ENCODE measurements at places on chromosomes 7 and 10. TPM values are rescaled to one million over a fixed set of nuclear protein-coding genes. Genes with fewer than 3 reads are reported as not detected.

SPDYE18 gene
- total RNA-seq = 1.4 TPM

TMEM229A gene
- total RNA-seq = 1.1 TPM

HK1 gene
- total RNA-seq = 49.7 TPM

SHH gene
- 2.1 TPM for total RNA-seq

AQP1 gene
- 43.4 TPM for total RNA-seq

MBLAC1 gene
- 3.5 TPM for total RNA-seq

ENO4 gene
- total RNA-seq = 0.18 TPM

RPEL1 gene
- total RNA-seq = not detected

COPS6 gene
- total RNA-seq = 101 TPM

GNAT3 gene
- not detected for total RNA-seq

DNA sequence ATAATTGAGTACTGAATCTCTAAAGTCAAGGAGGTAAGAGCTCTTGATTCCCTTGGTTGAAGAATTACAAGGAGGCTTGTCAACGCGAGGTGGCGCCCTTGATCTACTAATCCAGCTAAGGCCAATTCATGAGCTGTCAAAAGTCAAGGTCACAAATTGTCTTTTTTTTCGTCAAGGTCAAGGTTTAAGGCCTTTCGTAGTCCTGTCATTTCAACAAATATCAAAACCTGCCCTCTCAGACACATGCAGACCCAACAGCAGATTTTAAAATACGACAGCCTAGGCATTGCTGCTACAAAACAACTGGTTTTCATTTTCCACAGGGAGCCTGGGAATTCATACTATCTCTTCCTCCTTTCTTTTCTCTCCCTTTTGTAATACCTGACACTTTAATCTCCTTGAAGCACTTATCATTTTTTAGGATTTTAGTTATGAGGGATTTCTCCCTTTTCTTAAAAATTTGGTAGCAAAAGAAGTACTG, 3.6 kb downstream of the HOXA13 start:
- DNase-seq = peak; percentile 77
- peaks cover 96% of the 10 kb centered on the region for H3K27me3 ChIP-seq
- H3K4me1 ChIP-seq = peaks cover 23% of the 10 kb centered on the region

GRCh38 chr10:114499630-114500190, 95.4 kb upstream of the AFAP1L2 start:
- no peak overlapping the region for H3K27ac ChIP-seq
- DNase-seq = no peak
- no peak overlapping the region for H3K4me3 ChIP-seq
- peaks cover 14% of the 10 kb centered on the region for H3K36me3 ChIP-seq

DNA sequence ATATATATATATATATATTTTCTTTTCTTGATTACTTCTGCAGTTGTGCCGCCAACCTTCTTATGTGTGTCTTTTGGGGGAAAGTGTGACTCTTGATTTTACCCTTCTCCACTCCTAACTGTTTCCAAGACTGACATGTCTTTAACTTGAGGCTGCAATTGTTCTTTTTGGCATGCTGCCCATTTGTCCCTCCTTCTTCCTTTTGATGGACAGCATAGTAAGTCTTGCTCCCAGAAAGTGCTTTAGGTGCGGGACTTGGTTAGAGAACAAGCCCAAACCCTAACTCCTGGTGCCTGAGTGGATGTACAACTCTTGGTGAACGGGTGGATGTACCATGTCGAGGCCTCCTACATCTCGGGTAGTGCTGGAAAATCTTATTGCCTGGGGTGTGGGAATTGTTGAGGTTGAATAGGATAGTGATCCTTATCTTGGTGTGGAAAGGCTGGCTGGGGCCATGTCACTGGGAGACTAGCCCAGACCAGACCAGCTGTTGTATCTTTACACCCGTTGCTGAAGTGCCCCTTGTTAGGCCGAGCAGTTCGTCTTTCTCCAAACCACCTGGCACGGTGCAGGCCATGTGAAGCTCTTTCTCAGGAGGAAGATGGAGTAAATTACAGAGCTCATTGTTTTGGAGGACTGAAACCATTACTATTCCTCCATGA, 16.3 kb downstream of the TCF7L2 start:
- no peak for DNase-seq
- no peaks in the 10 kb centered on the region for H3K36me3 ChIP-seq
- H3K27ac ChIP-seq = no peak overlapping the region
- H3K4me3 ChIP-seq = no peak overlapping the region
- H3K27me3 ChIP-seq = no peaks in the 10 kb centered on the region

DNA sequence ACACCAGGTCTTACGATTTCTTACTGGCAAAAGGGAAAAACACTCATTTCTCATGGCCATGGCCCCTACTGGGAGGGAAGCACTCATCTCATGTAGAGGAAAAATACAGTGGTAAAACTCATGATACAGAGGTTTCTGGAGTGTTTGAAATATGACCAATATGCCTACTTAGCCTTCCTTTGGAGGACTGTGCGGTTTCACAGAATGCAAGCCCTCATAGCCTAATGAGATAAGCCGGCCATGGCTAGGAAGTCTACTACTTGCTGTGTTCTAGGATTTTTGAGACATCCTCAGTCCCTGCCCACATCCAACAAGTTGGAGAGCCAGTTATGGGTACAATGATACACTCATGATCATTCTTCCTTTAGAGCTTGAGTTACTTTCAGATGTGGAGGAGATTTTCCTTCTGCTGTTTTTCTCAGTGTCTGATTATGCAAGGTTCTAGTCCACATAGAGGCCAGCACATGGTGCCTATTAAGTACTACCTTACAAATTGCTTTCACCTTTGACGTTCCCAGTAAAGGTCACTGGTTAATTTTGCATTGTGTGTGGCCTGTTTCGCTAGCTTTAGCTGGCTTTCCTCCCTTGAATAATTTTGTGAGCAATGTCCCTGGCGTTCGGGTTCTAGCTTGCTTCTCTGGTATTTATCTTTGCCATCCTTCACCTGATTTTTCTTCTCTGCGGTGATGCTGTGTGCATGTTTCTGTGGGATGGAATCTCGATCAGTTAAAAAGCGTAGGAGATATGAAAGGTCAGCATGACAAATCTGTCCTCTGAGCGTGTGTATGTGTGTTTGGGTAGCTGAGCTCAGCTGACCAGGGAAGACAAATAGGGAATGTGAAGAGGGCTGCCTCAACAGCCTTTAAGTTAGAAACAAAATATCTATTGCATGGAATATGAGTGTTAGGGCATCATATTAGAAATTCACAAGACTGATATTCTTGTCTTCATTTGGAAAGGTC, 295.4 kb downstream of the LRMDA start:
- no peaks in the 10 kb centered on the region for H3K36me3 ChIP-seq
- no peak overlapping the region for H3K4me3 ChIP-seq
- no peaks in the 10 kb centered on the region for H3K27me3 ChIP-seq
- peak overlapping the region; percentile 1 for H3K27ac ChIP-seq
- no peaks in the 10 kb centered on the region for H3K4me1 ChIP-seq
- DNase-seq = no peak

- no peaks in the 10 kb centered on the region for H3K36me3 ChIP-seq
- H3K4me1 ChIP-seq = peaks cover 24% of the 10 kb centered on the region
- no peak overlapping the region for H3K27ac ChIP-seq
- H3K4me3 ChIP-seq = no peak overlapping the region
- no peaks in the 10 kb centered on the region for H3K27me3 ChIP-seq
Measured at GRCh38 chr10:124107072-124107471, 13.7 kb upstream of the CHST15 start.

DNA sequence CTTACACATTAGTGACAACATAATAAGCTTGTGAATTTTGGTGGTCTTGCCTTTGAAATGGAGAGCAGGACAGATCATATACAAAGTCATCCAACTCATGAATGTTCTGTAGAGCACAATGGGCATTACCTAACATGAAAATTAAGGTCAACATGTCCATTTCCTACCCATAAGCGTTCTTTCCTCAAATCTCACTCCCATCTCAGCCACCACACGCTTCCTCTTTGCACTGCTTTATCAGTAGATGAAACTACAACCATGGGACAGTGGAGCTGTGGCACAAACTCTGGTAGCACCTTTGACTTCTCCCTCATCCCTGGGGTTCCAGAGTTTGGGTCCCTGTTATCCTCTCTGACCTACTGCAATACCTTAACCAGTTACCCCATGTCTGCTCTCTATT, 2.2 kb downstream of the PON2 start:
- no peak for DNase-seq
- peaks cover 32% of the 10 kb centered on the region for H3K4me1 ChIP-seq
- H3K4me3 ChIP-seq = no peak overlapping the region
- no peaks in the 10 kb centered on the region for H3K36me3 ChIP-seq
- no peaks in the 10 kb centered on the region for H3K27me3 ChIP-seq
- H3K27ac ChIP-seq = no peak overlapping the region

- no peak overlapping the region for H3K4me3 ChIP-seq
- no peaks in the 10 kb centered on the region for H3K4me1 ChIP-seq
- H3K27ac ChIP-seq = no peak overlapping the region
- no peaks in the 10 kb centered on the region for H3K36me3 ChIP-seq
Measured at GRCh38 chr10:13924040-13924725, 337.4 kb downstream of the PRPF18 start.

DNA sequence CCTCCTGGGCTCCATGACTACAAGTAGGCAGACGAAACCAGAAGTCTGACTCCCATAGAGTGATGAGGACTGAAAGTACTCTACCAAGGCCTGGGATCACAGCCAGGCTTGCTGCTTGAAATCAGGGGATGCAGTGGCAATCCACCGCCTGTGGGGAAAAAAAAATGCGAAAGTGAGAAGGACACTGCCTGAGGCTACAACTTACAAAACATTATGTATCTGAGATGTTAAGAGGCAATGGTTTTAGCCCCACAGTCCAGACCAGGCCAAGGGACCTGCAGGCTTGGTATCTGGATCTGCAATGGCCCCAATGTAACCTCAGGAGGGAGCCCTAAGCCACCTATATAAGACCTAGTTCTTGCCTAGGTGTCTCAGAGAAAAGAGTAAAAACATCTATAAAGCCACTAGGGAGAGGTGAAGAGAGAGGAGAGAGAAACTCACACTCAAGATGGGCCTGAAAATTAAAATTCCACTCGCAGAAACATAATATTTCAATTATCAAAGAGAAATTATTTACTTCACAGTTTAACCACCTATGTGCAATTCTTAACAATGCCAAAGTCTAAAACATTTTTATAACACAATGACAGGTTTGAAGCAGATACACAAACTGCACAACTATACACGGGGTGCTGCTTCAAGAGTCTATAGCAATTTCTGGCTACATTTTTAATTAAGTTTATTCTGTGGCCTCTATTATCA, 13.9 kb downstream of the DNAJC1 start:
- H3K27ac ChIP-seq = no peak overlapping the region
- DNase-seq = peak; percentile 51
- H3K27me3 ChIP-seq = no peaks in the 10 kb centered on the region
- no peaks in the 10 kb centered on the region for H3K36me3 ChIP-seq

GRCh38 chr7:104943502-104944343, 70.3 kb upstream of the KMT2E start:
- peak; percentile 82 for DNase-seq
- no peaks in the 10 kb centered on the region for H3K36me3 ChIP-seq
- H3K4me1 ChIP-seq = peaks cover 32% of the 10 kb centered on the region
- H3K4me3 ChIP-seq = no peak overlapping the region
- no peaks in the 10 kb centered on the region for H3K27me3 ChIP-seq

DNA sequence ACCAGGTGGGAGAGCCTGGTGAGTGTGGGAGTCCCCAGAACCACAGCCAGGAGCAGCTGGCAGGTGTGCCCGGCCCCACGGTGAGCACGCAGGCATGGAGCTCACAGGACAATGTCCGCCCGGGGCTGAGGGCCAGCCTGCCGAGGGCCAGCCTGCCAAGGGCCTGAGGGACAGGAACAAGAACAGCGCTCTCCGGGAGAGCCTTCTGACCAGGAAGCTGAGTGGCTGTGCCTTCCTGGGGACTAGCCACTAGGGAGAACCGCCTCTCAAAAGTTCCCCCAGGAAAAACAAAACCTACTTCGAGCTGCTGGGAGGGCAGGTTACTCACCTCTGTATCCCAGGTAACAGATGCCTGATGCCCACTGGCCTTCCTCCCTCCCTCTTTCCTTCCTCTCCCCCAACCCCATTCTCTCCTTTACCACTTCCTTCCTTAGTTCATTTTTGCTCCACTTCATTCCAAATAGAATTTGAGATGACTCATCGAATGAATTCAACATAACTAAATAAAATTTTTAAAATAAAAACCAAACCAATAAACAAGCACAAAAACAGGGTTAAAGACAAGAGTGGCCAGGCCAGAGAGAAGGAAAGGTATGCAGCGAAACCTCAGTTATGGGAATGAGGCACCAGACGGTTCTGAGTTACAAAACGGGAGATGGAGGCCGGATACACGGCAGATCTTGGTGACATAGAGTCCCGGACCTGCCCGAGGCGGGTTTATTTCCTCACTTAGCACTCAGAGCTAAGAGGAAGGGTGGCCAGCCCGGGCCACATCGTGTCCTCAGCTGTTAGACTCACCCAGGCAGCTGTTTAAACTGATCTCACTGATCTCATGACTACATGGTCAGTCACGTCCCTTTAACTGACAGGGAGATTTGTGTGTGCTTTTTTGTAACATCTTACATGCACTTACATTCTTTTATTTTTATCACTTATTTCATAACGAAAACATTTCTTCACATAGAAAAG, 128.5 kb downstream of the TNS3 start:
- peak; percentile 78 for DNase-seq
- H3K4me3 ChIP-seq = no peak overlapping the region
- H3K36me3 ChIP-seq = no peaks in the 10 kb centered on the region
- H3K27me3 ChIP-seq = no peaks in the 10 kb centered on the region
- peak overlapping the region; percentile 97 for H3K27ac ChIP-seq
- peaks cover 65% of the 10 kb centered on the region for H3K4me1 ChIP-seq

GRCh38 chr7:156473476-156474240, 166.9 kb upstream of the RNF32 start:
- H3K27ac ChIP-seq = peak overlapping the region; percentile 38
- H3K4me3 ChIP-seq = no peak overlapping the region
- peaks cover 11% of the 10 kb centered on the region for H3K4me1 ChIP-seq

DNA sequence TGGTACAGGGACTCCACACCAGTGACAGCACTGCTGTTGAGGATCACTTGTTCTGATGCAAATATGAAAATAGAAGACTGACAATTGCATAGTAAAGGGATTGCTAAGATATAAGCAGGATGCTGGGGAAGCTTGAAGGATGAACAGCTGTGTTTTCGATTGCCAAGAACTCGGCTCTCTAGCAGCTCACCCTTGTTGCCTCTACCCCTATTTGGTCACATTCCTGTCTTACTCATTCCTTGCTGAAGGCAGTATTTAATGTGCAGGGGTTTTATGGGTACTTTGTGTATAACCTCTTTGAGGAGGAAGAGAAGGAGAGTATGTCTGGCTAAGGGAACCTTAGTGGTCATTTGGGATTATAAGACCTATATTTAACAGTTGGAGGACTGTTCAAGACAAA, 218.8 kb downstream of the AUTS2 start:
- H3K27me3 ChIP-seq = no peaks in the 10 kb centered on the region
- H3K4me1 ChIP-seq = no peaks in the 10 kb centered on the region
- H3K27ac ChIP-seq = no peak overlapping the region
- no peak for DNase-seq
- H3K36me3 ChIP-seq = no peaks in the 10 kb centered on the region
- no peak overlapping the region for H3K4me3 ChIP-seq

DNA sequence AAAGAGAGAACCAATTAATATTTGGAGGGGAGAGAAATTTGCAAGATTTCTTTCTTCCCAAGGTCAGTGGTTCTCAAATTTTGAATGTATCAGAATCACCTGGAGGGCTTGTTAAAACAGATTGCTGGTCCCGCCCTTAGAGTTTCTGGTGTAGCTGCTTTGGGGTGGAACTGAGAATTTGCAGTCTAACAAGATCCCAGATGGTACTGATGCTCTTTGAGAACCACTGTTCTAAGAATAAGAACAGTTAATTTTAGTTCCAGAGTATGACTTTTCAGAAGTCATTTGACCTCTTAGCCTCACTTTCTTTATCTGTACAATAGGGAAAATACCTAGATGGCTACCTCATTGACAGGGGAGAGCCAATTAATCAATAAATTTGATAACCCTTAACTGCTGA, 161.6 kb downstream of the PRKG1 start:
- H3K27ac ChIP-seq = no peak overlapping the region
- H3K4me1 ChIP-seq = no peaks in the 10 kb centered on the region
- DNase-seq = no peak

Measured in adrenal gland (tissue), 19 donors.